ENCODE measurements at places on chromosomes 1 and 21.

DNA sequence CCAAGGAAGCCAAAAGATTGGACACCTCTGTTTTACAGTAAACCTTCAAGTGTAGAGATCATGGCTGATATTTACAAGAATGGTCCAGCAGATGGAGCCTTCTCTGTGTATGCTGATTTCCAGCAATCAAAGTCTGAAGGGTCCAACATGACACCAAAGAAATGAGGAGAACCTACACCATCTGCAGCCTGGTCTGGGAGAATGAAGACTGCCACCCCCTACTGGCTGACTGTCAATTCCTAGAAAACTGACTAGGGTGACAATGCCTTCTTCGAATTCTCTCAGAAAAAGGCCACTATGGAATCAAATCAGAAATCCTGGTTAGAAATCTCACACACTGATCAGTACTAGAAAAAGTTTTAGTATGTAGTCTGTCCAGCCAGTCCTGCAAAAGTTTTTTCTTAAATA lies 83.3 kb downstream of the CDC42BPA start:
- no peak for DNase-seq

DNA sequence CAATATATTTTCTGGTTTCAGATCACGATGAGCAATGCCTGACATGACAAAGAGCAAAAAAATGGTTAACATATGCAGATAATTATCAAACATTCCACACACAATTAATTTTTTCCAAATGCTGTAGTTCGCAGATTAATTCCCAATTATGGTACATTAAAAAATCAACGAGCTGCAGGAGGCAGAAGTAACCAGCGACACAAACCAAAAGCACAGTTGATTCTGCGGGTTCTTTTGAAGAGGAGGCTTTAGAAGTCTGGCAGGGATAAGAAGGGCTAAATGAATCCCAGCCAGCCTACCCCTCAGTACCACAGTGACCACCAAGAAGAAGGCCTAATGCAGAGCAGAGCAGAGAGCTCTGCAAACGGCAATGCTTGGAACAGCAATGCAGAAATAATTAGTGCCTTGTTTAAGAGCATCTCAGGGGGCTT lies 17.0 kb upstream of the KNCN start:
- no peak for DNase-seq

DNA sequence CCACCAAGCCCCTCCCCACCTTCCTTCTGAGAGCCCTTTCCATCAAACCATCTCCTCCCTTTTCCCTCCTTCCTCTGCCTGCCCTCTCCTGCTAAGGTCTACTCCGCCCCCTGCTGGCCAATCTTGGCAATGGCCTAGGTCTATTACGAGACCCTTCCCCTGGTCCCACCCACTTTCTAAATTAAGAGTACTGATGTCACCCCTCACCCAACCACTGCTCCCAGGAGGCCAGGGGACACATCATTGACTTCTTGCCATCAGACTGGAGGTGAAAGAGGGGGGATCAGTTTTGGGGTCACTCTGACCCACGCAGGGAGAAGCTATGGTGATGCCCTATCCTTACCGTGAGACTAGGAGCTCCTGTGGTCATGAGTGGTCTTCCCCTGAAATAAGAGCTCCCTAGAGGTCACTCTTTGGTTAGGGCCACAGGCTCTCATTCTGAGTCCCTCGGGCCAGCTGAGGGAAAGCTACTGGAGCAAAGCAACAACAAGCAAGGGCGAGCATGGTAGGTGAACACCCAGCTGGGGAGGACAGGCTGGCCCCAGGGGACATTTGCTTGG lies 34.6 kb upstream of the S100A7 start:
- peak; percentile 29 for DNase-seq

DNA sequence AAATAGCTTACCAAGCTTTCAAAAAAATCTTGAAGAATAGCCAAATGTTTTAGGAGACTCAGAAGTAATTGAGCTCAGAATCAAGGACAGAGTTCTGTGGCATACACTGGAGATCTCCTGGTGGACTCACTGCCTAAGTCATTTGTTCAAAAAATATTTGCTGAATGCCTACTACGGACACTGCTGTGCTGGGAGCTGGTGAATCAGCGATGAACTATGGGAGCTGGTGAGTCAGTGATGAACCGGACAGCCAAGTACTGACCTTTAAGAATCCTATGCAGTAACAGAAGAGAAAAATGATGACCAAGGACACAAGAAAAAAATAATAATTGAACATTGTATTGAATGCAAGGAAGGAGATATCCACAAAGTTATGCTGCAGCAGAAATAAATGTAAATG lies 717.9 kb upstream of the CXADR start:
- no peak for DNase-seq

GRCh38 chr1:43238085-43238484 lies 31.7 kb upstream of the TMEM125 start:
- DNase-seq: no peak

GRCh38 chr21:44487831-44488230 lies 32.5 kb downstream of the LRRC3 start:
- no peak for DNase-seq

GRCh38 chr1:53495633-53496345 lies 36.6 kb downstream of the DMRTB1 start:
- no peak for DNase-seq

DNA sequence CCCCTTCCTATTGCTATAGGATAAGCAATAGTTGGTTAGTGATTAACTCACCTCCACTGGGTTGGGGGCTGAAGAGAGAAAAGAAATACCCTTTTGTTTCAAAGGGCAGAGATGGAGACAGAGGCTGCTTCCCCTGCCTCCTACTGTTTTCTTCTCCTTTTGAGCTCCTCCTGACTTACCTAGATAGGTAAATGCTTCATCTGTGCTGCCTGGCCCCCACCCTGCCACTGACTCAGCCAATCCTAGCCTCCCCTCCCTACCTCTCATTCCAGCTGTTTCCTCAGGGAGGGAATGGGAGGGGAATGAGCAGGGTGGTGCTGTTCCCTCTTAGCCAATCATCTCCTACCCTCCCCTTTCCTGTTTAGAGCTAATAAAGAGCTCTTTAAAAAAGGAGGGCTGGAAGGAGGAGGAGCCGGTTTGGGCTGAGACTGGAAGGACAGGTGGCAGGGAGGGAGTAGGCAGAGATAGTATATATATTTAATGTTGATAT lies at the start of gene C1orf116:
Gene C1orf116, minus strand, starts transcription at position 229 of the 490 bp plus-strand sequence. CDS start 5,158 bp downstream, outside the sequence.
- no peak for DNase-seq

DNA sequence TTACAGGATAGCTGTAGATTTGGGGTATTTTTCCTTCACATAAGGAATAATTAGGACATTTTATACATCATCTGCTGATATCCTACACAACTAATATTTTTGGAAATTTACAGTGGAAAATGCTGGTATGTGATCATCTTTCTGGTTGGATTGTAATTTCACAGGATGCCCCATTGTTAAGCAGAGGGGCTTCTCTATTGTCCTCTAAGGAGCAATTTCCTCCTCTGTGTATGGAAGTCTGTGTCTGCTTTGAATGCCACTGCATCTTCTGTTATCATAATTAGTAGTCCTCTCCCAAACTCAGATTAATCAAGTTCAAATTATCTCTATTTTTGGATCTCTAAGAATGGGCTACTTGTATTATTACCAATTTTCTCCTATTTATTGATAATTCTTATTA lies 988.1 kb upstream of the B3GALT2 start:
- DNase-seq: no peak

DNA sequence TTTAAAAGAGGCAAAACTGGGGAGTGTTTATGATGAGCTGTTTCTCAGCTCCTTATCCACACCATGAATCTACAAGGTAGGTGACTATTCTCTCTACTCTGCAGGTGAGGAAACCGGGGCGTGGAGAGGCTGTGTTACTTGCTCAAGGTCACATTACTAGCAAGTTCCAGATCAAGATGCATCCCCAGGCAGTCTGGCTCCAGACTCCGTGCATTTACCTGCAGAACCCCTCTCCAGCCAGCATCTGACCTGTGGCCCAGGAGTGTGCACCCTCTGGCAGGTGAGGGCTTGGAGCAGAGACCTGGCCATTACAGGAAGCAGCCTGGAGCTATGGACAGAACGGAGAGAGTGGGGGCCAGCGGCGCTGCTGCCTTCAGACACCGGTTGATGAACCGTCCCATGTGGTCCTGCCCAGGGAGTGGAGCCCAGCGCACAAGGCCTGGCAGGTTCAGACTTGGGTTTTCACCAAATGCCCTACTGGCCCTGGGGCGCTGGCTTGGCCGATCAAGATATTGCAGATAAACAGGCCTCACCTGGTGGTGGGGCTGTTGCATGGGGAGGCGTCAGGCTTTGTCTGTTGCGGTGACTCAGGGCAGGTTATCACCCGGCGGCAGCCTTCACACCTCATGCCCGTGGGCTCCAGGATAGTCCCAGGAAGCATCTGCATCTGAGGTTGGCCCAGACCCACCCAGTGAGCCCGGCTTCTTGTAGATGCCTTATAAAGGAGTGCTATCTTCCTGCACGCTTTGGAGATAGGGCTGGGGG lies 29.2 kb upstream of the WNT4 start:
- no peak for DNase-seq

- no peak for DNase-seq
These were observed 140.5 kb downstream of the IFI44 start for GRCh38 chr1:78790174-78790573.

DNA sequence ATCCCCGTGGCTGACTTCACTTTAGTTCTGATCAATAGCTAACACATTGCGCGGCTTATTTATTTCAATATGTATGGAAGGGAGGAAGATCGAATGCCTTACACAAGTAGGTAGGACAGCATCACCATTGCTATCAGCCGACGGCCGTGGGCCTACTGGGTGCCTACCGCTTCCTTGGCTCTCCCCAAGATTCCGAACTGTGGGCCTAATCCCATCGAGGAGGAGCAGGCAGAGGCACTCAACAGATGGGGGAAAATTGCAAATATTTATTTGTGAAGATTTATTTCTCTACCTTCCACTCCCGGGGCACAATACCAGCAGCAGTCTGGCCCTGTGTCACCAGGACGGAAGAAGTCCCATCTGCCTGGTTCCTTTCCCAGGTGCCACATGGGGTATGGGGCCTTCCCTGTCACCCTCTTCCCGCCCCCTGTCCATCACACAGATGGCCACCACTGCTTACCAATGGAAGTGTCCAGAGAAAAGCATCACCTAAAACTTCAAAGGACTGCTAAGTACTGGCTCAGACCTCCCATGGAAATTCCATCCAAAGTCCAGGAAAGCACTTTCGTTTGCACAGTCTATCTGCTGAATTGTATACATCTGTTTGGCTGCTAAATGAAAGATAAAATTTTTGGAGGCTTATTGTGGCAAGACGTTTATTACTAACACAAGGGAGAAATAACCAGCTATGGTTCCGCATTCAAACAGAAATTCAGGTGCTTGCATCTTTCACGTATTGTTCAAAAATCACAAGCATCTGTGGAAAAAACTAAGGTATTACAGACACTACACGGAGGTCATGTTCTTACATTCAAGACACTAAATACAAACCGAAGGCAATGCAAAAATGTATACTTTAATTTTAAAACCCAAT lies 11.8 kb downstream of the AGT start:
- DNase-seq: no peak

DNA sequence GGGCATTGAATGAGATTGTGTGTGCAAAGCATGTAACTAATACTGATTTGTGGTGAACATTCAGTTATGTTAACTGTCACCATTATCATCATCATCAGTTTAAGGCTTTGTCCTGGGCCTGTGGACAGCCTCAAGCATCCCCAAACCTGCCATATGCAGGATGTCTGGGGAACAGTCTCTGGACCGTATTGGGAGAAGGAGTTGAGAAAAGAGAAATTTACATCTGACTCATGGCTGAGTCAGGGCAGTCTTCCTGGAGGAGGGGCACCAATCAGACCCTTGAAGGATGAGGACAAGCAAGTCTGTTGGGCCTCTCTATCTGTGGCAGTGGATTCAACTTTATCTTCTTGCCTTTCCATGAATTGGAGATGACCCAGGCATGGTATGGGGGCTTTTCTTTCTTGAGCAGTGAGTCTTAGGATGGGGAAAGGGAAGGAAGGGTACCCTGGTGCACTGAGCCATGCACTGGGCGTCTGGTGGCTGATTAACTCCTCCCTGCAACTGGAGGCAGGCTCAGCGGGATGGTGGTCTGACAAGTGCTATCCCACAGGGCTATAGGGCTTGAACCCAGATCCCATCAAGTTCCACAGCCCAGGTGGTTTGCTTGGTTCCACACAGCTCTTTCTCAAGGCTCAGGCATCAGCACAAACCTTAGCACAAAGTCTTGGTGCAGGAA lies 2.9 kb downstream of the PADI3 start:
- no peak for DNase-seq

GRCh38 chr1:115450501-115451040 lies 112.5 kb upstream of the NGF start:
- DNase-seq: no peak

GRCh38 chr1:65872301-65872700 lies 79.6 kb downstream of the PDE4B start:
- DNase-seq: no peak

- no peak for DNase-seq
These were observed 112.2 kb downstream of the USP25 start for GRCh38 chr21:15841856-15842564.

DNA sequence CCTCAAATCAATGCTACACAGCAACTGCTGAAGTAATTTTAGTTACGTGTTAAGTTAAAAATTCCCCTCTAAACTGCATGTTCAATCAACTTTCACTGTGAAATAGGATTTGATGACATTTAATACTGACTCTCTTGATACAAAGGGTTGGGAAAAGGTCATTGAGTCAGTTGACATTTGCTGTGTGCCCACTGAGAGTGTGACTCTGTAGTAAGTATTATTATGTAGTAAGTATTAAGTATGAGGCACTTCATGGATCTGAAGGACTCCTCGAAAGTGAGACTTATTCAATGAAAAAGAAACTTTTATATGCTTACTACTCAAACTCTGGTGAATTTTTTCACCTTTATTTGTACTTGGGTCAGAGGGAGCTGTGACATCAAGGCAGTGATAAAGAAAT lies 83.1 kb upstream of the S1PR1 start:
- no peak for DNase-seq

DNA sequence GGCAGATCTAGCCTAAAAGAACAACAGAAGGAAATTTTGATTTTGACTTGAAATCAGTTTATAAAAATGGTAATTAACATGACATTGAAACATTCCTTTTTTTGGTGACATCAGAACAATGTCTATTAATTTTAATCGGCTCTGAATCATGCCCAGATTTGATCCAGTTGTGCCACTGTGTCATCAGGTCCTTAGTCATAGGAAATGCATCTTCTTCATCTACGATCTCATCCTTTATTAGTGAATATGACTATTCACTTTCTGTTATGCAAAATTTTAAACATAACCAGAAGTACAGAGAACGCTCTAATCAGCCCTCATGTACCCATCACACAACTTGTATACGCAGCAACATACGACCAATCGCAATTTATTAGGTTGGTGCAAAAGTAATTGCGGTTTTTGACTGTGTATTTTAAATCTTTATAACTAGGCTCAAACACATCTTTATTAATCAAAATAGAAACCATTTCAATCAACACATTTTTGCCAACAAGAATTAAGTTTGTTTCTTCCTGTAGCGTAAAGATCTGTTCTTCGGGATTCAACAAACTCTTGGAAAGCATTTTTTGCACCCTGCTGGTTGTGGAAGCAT lies 40.3 kb upstream of the TLR5 start:
- no peak for DNase-seq

GRCh38 chr1:200351826-200352549 lies 57.8 kb downstream of the ZNF281 start:
- DNase-seq: no peak

GRCh38 chr1:39539252-39539790 lies 37.3 kb downstream of the PABPC4 start:
- DNase-seq: no peak

- no peak for DNase-seq
These were observed 12.2 kb upstream of the FAM167B start for GRCh38 chr1:32234792-32235191.
